ENCODE measurements at places on chromosomes 4 and X. TPM values are rescaled to one million over a fixed set of nuclear protein-coding genes. Genes with fewer than 3 reads are reported as not detected.

The UFSP2 gene
- polyA plus RNA-seq = 50.6 TPM

The GPR78 gene
- polyA plus RNA-seq = not detected

The ZBED1 gene
- 21.0 TPM for polyA plus RNA-seq

The ITIH6 gene
- polyA plus RNA-seq = not detected

The STK32B gene
- not detected for polyA plus RNA-seq

The PLP1 gene
- not detected for polyA plus RNA-seq
